SHP77 (cell line): ENCODE measurements at places on chromosomes 11 and 22.
A peak's percentile ranks its signal among the peaks of the same experiment; 100 is the strongest.

DNA sequence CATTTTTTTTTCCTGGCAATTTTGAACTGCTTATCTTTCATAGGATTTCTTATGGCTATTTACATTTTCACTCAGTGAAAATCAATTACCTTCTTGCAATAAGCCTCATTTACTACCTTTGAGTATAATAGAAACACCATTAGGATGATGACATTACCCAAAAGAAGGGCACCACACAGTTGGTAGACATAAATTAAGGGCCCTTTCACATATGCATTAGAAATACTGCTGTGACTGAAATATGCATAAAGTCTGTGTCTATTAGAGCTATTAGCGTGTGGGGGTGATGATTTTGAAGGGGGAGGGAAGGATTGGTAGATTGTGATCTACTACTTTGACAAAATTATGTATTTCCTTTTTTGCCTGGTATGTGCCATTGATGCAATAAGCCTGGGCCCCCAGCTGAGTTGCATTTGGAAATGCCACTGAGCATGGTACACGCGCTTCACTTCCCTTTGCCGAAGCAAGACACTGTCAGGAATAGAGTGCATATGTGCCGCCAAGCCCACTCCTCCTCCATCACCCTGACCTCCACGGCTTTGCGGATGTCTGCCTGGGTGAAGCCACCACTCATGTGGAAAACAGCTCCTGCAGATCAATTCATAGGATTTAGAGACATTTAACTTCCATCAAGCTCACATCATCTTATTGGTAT, 339.3 kb downstream of the DCDC1 start:
- DNase-seq: no peak

GRCh38 chr11:128483211-128483788, 104.1 kb downstream of the ETS1 start:
- no peak for DNase-seq

- DNase-seq: no peak
Measured at GRCh38 chr11:81192516-81192915, 1541.1 kb downstream of the FAM181B start.

GRCh38 chr11:119223856-119224255, 17.7 kb downstream of the CBL start:
- no peak for DNase-seq

DNA sequence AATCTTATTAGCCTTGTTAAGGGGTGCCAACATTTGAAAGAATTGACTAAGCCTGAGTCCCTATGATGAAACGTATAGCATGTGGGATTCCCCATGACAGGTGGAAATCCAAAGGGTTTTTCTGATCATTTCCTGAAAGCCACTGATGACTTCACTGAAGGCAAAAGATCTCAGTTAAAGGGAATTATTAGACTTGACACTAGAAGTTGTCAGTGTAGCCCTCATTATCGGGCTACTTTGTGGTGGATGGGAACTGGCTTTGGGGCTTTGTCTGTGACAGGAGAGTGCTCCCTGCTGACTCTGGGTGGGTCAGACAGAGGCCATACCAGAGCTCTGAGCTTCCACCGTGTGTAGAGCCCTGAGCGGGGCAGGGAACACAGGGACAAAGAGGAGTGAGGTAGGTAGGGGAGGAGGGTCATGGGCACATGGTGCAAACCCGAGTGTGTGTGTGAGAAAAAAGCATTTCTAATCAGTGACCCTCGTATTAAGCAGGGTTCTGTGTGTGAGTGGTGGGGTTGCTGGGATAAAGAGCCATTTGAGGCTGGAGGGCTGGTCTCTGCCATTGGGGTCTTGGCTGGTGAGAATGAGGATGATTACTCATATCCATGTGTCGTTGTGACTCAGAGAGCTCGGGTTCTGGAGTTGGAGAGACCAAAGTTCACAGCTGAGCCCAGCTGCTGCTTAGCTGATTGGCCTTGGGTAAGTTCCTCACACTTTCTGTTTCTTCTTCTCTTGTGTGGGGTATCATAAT, 101.1 kb downstream of the GRIK4 start:
- DNase-seq: no peak

- peak; percentile 64 for DNase-seq
Measured at GRCh38 chr22:41998361-41999261, at the start of gene WBP2NL. WBP2NL (plus strand) TSS chr22:41998788; CDS start chr22:41998819, 31 bp downstream.

- DNase-seq: peak; percentile 9
Measured at GRCh38 chr22:31829505-31829904, 75.7 kb downstream of the DEPDC5 start.

- no peak for DNase-seq
Measured at GRCh38 chr11:86891036-86891435, 64.2 kb downstream of the FZD4 start.

GRCh38 chr11:2269601-2270321, 627 bp downstream of the ASCL2 start:
- no peak for DNase-seq

DNA sequence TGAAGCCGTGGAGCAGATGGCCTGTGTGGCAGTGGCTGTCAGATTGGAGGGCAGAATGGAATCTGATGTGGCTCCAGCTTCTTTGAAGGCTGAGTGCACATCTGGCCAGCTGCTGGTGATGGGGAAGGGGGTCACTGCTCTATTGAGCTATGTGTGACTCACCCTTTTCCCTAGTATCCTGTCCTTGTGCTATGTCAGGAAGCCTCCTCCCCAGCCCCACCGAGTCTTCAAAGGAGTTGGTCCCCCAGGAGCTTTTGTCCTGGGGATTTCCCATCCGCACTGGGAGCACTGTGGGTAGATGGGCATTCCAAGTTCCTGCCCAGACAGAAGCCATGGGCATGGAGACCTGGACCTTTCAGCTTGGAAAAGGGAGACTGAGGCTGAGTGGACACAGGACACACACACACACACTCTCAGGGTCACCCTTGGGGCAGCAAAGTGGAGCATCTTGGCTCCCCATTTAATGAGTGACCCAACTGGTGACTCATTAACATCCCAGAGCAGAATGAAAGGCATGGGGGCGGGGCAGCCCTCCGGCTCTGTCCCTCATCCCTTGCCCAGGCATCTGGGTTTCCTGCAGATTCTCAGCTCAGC, 3.3 kb downstream of the SERPINH1 start:
- DNase-seq: no peak

DNA sequence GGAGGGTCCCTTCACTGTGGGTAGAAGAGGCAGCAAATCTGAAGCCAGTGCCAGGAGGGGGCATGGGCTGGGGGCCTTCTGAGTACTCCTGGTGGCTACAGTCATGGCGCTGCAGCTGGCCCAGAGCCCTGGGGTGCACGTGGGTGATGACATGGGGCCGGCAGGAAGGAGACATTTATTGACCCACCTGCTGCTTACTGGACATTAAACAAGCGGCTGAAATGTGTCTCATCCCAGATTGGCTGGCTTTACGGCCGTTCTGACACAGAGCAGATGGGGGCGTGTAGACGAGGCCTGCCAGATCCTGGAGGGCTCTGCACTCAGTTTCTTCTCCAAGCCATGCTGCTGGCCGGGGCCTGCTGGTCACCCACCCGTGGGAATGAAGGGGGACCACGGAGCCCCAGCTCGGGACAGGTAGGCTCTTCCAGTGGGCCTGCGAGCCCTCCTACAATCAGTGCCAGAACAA, 906.9 kb downstream of the BRD1 start:
- peak; percentile 93 for DNase-seq

DNA sequence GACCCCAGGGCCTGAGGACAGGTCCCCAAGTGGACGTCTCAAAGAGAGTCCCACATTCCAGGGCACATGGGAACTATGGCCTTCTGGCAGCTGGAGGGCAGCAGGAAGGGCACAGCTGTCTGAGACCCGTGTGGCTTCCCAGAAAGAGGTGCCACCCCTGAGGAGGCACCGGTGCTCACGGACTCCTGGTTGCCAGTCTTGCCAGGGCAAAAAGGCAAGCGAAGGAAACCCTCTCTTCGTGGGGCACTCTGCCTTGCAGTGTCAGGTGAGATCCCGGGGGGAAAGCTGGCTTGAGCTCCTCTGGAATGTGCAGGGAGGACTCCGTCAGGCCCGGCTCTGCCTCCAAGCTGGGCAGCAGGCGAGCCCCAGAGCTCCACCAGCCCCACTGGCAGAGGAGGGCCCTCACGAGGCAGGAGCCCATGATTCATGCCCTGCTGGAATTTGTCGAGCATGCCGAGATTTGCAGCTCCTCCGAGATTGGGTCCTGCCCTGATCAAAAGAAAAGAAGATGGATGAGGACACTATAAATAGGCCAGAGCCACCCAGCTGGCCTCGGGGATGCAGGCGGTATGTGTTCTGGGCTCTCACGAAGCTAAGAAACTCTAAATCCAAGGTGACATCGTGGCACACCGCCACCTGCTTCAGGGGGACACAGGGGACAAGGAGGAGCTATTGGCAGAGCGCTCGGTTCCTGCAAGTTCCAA, 9.9 kb upstream of the CELSR1 start:
- DNase-seq: no peak

- DNase-seq: no peak
Measured at GRCh38 chr22:32354360-32355351, 3.0 kb upstream of the RFPL3 start.

DNA sequence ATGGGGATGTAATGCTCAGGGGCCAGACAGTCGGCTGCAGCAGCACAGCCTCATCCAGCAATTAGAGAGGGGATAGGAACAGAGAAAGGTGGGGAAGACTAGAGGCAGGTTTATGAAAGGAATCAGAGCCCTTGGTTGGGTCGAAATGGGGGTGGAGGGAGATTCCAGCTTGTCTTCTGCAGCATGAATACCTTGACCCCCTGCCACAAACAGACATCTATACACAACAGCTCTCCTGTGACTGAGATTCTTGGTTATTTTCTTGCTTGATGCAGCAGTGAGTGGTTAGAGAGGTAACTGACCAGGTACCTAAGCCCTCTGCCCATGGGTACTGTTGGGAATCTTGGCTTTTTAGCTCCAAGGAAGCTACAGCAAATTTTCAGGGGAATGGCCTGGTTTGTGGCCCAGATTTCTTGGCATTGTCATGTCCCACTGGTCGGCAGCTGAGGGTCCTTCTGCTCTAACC, at the start of gene TRIM49D1:
Gene TRIM49D1 (minus strand): TSS at position 51 of the 466 bp plus-strand sequence. CDS start 4,535 bp downstream, outside the sequence.
- DNase-seq: no peak

- no peak for DNase-seq
Measured at GRCh38 chr22:28582806-28583205, 96.8 kb downstream of the TTC28 start.

- no peak for DNase-seq
Measured at GRCh38 chr11:92128026-92128425, 96.6 kb upstream of the FAT3 start.

GRCh38 chr11:59643390-59643789, 25.4 kb downstream of the PATL1 start:
- no peak for DNase-seq

DNA sequence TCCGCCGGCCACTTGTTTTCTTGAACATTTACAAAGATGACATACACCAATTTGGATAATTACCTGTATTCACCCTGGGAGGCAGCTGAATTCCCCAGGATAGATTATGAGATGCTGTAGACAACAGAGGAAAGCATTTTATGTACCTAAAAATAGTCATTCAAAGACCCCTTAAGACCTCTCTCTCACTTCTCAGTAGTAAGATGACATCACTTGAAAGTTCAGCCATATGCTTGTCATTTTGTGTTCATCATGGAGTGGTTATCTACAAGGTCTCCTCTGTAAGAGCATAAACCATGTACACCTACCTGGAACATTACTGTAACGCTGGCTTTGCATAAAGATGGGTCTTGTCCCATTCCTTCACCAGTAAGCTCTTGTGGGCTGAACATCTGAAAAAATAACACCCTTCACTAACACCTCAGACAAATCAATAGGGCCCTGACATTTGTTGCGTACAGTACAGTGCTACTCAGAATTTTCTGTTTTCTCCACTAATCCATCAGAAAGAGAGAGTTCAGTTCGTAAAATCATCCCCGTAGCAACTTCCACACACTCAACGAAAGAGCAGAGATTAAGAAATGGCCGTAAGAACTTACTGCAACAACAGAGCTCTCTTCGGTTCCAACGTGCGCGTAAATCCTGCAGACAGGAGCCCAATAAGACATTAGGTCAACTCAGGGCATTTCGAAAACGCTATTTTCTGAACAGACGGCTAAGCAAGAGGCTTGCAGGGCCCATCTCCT, 15.6 kb upstream of the WDR74 start:
- no peak for DNase-seq

- no peak for DNase-seq
Measured at GRCh38 chr11:57493507-57494503, 21.7 kb downstream of the SLC43A1 start.

DNA sequence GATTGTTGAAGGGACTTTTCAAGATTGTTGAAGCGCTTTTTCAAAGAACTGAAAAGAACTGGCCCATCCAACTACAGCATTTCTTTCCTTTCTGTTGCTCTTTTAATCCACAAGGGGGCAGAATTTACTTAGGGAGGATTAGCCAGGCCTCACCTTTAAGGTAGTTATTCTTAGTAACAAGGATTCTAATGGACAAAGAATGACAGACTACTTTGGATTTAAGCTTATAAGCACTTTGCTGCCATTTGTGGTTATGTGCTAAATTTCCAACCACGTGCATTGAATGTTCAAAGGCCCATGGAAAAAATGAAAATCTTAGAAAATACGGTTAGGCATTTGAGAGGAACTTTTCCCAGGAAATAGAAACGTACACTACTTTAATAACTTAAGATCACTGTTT, 49.5 kb upstream of the HSPA8 start:
- DNase-seq: peak; percentile 21

- DNase-seq: no peak
Measured at GRCh38 chr11:85464283-85464682, 162.9 kb downstream of the DLG2 start.

DNA sequence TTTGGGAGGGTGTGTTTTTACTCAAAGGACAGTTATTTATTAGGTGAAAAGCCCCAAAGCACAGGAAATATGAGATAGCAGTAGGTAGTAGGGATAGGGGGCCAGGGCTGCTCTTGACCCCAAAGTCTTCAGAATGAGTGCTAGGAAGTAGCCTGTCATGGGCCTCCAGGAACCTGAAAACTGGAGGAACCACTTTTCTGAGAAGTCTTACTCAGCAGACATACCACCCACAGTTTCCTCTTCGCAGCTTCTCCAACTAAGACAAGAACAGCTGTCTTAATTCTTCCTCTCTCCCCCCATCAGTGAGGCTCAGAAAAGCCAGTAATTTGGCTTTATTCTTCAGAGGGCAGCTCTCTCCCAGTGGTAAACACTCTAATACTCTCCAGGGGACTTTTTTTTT, 84.0 kb upstream of the CTSC start:
- no peak for DNase-seq

GRCh38 chr22:49620003-49620556, 207.6 kb downstream of the BRD1 start:
- DNase-seq: no peak
